Hypothalamus (tissue), 51 donors: ENCODE measurements at places on chromosomes 6 and 20.

DNA sequence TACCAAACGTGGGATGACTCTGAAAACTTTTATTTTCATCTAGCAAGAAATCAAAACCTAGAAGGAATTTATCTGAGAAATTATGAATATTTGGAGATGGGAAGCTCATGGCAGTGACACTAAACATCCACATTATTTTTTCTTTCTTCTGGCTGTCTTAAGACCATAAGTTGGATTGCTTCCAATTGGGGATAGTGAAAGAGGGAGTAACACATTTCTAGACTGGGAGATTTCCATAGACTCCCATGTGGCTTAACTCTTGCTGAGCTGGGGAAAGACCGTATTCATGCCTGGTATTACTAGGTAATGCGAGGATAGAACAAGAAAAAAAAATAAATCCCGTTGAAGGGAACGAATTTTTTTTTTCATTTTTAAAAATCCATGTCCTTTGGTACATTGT is 120.0 kb downstream of the UTRN start:
- DNase-seq: no peak

DNA sequence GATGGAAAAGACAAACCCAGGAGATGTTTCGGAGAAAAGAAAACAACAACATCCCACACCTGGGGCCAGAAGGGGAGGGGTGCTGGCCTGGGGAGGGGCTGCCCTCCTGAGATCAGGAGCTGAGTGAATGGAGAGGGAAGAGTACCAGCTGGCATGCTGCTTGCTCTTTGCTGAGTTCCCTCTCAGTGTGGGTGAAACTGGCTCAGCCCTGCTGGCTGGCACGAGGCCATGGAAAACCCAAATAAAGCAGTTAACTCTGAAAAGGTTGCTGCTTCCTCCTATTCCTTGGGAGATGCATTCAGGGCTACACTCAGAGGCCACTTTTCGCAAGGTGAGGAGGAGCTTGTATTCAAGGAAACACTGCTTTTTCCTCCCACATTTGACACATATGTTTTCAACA is 8.0 kb upstream of the KCNK16 start:
- DNase-seq: peak; percentile 30

GRCh38 chr6:130577178-130577919 is 211.5 kb downstream of the TMEM200A start:
- DNase-seq: no peak

GRCh38 chr6:157392927-157393668 is 12.1 kb downstream of the ZDHHC14 start:
- no peak for DNase-seq

DNA sequence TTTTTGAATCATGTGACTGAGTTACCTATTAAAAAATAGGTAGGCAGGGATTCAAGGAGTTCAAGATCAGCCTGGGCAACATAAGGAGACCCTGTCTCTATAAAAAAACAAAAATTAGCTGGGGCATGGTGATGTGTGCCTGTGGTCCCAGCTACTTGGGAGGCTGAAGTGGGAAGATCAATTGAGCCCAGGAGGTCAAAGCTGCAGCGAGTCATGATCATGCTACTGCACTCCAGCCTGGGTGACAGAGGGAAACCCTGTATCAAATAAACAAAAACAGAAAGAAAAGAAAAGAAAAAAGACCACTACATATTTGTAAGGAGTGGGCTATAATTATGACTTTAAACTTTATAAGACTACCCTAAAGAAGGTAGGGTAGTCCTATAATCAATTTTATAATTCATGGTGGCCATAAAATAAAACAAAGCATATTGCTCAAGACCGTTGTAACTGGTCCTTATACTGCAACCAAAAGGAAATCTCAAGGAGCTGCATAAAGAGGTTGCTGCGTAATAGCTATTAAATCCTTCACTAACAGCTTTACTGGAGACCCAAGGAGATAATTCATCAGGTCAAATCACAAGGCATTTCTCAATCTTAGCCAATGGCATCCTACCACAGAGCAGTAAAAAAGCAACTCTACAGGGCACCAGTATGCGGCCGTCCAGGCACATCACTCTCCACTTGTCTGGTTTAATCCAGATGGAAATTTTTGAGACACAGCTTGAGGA is 13.5 kb downstream of the PIGU start:
- DNase-seq: no peak

DNA sequence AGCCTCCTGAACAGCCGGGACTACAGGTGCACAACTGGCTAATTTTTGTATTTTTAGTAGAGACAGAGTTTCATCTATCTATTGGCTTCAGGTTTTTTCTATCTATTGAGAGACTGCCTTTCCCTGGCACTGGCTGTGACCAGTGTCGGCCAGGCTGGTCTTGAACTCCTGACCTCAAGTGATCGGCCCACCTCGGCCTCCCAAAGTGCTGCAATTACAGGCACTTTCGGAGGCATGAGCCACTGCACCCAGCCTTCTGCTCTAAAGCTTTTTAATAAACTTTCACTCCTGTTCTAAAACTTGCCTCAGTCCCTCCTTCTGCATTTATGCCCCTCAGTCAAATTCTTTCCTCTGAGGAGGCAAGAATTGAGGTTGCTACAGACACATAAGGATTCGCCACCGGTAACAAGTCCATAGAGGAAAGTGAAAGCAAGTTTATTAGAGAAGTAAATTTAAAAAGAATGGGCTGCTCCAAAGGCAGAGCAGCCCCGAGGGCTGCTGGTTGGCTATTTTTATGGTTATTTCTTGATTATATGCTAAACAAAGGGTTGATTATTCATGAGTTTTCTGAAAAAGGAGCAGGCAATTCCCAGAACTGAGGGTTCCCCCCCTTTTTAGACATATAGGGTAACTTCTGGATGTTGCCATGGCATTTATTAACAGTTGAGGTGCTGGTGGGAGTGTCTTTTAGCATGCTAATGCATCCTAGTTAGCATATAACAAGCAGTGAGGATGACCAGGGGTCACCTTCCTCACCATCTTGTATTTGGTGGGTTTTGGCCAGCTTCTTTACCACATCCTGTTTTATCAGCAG is 44.8 kb upstream of the RNGTT start:
- no peak for DNase-seq

- DNase-seq: no peak
Observed at GRCh38 chr6:17469006-17469832, 75.8 kb downstream of the CAP2 start.

- no peak for DNase-seq
Observed at GRCh38 chr6:12594530-12594893, 122.1 kb upstream of the PHACTR1 start.

GRCh38 chr6:87784051-87784450 is 82.0 kb upstream of the AKIRIN2 start:
- no peak for DNase-seq

- no peak for DNase-seq
Observed at GRCh38 chr6:110662490-110663211, 152.6 kb downstream of the CDK19 start.

GRCh38 chr20:49937027-49937929 is 1.1 kb downstream of the RNF114 start:
- DNase-seq: no peak

GRCh38 chr6:128064540-128064895 is 163.7 kb upstream of the THEMIS start:
- DNase-seq: no peak

DNA sequence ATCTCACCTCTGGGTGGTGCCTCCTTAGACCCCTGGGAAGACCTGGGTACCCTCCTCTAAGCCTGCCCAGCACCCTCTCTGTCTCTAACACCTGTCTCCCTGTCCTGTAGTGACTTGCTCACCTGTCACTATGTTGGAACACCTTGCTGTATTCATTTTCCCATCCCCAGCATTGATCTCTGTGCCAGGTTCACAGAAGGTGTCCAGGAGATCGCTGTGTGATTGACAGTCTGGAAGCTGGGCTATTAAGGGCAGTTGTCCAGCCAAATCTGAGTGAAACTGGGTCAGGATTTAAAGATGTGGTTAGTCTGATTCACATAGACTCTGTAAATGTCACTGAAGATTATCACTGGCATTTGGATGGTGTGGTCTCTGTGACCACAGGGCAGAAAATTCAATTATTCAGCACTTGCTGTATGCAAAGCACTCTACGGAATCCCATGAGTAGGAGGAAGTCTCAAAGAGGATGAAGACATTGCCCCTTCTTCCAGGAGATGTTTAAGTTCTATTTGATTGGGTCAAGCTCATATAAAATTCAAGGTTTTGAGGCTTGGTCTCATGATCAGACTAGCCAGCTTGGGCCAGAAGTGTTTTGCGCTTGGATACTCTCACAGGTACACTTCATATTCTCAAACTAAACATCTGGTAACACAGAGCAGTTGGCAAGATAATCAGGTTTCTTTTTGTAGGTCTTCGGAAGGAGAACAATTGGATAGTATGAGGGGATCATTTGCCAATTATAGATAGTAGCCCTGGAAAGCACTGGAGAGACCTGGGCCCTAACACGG is 57.8 kb upstream of the TAGAP start:
- no peak for DNase-seq

- DNase-seq: no peak
Observed at GRCh38 chr20:6744805-6745204, 22.7 kb upstream of the BMP2 start.

GRCh38 chr6:45827952-45828530 is 187.6 kb downstream of the CLIC5 start:
- no peak for DNase-seq

DNA sequence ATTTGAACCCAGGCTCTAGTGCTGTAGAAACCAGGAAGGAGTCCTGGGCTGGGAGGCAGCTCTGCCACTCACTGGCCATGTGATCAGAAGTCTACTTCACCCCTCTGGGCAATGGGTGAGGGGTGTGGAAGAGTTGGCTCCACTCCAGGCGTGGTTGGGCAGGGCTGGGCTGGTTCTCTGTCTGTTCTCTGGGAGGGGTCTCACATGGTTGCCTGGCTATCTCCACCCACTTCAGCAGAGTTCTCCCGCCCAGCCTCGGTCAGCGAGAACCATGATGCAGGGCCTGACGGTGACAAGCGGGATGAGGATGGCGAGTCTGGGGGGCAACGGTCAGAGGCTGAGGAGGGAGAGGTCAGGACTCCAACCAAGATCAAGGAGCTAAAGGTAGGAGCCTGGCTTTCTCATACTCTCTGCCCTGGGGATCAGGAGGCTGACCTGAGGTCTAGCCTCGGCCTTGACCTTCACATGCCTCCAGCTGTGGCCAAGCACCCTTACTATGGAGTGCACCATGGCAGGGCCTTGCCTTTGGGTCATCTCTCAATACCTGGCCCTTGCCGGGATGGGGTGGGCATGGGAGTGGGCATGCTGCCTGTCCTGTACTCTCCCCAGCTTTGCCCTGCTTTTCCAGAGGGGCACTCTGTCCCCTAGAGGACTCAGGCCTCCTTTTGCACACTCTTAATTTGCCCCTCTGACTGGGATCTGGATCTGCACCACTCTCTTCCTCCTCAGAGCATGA is 39.6 kb downstream of the EPB41L1 start:
- DNase-seq: no peak

DNA sequence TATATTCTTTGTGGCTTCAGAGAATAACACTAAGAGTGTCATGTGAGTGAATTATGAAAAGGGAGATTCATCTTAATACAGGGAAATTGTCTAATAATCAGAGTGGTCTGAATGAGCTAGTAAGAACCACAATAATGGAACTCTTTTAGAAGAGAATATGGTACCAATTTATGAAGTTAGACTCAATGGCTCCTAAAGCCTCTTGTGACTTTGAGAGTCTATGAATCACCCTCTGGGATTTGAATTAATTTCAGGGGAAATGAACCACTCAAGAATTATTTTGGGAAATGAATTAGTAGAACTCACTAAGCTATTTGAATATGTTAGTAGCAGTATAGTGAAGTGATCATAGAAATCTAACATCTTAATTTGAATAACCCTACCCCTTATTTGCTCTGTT is 14.3 kb downstream of the PCMT1 start:
- DNase-seq: no peak

- no peak for DNase-seq
Observed at GRCh38 chr20:10322073-10323012, 103.7 kb downstream of the SNAP25 start.

DNA sequence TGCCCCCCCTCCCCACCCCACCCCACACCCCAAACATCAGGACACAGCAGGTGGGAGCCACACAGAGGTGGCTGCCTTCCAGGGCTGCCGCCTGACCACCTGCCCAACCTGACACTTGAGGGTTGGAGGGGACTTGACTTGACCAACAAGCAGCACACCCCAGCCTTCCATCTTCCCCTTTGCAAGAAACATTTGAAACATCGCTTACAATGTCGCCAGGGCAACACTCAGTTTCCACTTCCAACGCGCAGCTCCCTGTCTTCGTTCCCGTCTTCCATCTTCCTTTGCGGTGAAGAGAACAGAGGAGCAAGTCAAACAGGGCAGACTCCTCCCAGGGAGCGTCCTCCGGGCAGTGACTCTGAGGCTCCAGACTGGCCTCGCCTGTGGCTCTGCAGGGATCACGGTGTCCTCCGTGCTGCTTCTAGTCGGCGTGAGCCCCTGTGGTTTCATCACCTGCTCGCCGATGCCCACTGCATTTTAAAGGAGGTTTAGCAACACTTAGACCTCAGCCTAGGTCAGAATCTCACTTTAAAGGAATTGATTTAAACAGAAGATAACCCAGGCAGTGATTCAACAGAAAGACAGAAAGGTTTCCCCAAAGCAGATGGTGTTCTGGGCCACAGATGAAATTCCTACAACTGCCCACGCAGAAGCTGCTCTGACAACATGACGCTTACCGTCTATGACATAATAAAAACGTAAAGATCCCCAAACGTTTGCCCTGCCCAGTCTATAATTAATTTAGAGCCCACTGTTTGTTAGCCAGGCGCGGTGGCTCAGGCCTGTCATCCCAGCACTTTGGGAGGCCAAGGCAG is 130.8 kb downstream of the TAF4 start:
- no peak for DNase-seq

DNA sequence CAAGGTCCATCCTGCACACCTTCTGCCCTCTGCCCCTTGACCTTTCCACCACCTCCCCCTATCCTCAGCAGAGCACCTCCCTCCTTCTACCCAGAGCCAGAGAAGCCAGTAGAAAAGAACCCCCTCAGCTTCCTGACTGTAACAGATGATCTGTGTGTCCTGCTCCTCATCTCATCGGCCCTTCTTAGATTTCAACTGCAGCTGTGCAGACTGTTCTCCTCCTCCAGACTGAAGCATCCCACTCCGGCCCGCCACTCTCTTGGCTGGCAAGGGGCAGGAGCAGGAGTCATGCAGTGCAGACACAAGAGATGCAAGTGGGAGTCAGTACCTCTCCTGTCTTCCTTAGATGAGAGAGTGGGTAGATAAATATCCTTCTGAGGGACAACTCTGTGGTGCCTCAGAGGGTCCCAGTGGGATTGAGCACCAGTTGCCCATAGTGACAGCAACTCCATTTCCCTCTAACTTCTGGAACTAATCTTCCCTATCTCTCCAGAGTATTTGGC is 163.5 kb upstream of the MLN start:
- no peak for DNase-seq
